Activated T-cell treated with anti-CD3 and anti-CD28 coated beads for 4 hours (primary cell): ENCODE measurements at places on chromosomes 7 and 10.

DNA sequence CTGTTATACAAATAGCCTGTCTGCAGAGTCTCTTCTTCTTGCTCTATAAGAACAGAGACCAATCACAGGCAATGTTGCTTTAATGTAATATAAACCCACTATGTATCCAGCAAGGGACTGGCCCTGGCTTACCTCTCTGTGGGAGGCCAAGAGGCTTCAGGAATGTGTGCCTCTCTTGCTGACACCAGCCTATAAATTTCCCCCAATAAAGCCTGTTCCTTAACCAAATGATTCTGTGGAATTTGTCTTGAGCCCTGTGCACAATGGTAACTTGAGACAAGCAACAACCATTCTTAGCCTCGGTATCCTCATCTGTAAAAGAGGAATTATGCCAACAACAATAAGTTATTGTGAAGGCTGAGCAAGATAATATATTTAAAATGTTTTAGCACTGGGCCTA, 563.7 kb downstream of the GRM8 start:
- DNase-seq, result no peak

DNA sequence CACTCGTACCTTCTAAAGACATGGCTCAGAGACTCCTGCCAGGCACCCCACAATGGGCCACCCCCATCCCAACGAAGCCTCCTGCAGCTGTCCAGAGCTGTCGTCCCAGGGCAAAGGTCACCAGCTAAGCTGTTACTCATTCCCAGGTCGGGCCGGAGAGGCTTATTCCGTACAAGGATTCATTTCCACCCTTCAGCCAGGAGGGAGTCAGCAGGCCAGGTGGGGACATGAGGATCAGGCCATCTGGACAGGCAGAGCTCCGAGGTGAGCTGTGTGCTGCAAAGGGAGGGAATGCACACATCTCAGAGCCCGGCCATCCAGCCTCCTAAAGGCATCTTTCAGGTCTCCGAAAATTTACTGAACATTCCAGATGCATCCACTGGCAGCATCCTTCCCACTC, 63.9 kb upstream of the NANOS1 start:
- DNase-seq, result no peak

DNA sequence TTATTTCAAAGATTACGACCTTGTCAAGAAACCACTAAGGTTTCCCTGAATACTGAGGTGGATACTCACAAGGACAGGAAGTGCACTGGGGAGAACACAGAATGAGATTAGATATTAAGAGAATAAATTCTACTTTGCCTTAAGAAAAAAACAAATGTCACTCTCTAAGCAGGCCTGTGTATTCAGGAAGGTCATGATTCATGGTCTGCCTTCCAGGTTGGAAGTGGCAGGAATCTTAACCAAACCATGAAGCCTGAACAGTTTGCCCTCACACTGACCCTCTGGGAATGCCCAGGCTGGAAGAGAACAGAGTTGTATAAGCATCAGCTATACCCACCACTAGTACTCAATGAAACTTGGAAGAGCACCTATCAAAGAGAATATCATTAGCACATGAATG, 227.6 kb downstream of the DGKI start:
- DNase-seq, result no peak

DNA sequence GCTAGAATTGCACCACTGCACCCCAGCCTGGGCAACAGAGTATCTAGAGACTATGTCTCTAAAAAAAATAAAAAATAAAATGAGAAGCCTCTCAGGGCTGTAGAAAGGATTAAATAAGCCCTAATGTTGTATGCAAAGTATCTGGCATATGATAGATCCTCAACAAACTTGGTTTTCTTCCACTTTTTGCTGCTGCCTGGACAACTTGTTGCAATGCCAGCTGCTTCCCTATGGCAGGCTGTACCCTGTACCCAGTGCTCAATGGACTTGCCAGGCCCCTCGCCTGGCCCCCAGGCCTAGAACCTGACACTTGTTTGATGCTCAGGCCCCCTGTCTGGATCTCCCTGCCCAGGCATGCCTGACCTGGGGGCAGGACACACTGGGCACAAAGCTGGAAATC, 28.5 kb upstream of the CDH23 start:
- DNase-seq, result no peak
